Activated T-cell treated with anti-CD3 and anti-CD28 coated beads for 1 hour (primary cell): ENCODE measurements at places on chromosomes 6 and 20.

GRCh38 chr6:52262620-52263344, 18.5 kb upstream of the IL17F start:
- DNase-seq, result no peak

DNA sequence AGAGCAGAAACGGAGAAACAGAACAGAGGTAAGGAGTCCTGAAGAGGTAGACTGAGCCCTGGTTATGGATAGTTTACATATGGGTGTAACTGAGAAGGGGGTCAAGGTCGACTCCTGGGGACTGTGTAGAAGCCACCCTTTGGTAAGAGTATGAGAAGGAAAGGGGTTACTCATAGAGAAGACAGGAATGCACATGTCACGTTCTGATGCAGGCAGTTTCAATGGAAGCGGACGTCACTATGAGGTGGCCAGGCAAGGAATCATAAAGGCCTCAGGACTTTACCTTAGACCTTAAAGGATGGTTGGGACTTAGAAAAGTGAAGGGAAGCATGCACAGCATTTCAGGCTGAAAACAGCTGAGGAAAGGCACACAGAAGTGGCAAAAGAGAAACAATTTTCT, 25.1 kb downstream of the RGS17 start:
- DNase-seq, result no peak

GRCh38 chr20:24102290-24102689, 113.7 kb upstream of the GGTLC1 start:
- DNase-seq, result no peak

- no peak for DNase-seq
Measured at GRCh38 chr6:39062014-39062740, 13.6 kb downstream of the GLP1R start.

- no peak for DNase-seq
Measured at GRCh38 chr6:10194816-10195672, 219.8 kb downstream of the TFAP2A start.

DNA sequence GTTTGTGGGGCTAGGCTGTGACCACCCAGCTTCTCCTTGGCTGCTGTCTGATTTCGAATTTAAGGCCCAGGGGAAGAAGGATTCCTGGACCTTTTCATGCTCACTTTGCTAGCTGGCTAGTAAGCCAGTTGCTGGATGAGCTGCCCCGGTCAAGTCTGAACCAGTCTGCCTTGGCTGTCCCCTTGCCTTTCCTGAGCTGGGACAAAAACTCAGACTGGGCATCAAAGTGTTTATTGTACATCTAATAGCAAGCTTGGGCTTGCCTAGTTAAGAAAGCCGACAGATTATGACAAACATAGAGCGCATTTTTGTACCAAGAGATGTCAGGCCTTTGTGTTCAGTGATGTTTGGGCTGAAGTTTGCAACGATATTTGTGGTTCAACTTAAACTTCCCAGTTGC, 750 bp upstream of the PAK5 start:
- no peak for DNase-seq

DNA sequence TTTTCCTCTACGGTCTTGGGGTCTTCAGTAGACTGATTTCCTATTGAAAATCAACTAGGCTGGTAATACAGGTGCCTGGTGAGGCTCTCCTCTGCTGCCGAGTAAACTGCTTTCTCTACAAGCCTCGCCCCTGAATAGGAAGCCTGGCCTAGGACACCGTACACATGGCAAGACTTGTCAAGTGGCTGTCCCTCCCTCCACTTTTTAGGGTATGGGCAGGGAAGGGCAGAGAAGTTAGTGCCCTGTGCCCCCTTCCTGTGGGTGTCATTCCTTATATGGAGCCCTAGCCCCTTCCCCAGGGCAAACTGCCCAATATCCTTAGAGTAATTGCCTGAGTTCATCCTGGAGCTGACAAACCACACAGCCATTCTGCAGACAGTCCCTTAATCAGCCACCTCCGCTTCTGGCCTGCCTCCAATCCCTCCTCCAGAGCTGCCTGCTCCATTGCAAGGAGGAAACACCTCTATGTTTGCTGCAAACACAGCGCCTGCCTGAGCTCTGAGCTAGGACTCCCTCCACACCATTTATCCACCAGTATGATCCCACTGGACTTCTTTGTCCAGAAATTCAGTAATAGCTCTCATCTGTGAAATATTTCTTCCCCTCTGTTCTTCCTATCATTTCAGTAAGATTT, 93.1 kb downstream of the CHD6 start:
- DNase-seq, result no peak

- no peak for DNase-seq
Measured at GRCh38 chr6:119034827-119035458, 43.5 kb downstream of the FAM184A start.

- DNase-seq, result no peak
Measured at GRCh38 chr6:41599852-41600445, 38.3 kb upstream of the MDFI start.

GRCh38 chr6:105606831-105607463, 204.1 kb upstream of the PREP start:
- no peak for DNase-seq

DNA sequence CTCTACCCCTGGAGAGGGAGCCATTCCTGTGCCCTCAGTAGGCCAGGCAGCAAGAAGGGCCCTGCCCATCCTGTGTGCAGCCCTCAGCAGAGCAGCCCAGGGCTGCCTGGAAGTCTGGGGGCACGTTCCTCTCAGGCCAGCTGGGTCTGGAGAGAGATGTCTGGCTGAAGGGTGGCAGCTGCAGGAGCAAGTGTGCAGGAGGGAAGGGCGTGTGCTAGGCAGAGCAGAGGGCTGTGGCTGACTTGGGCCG, 62.7 kb downstream of the NOL4L start:
- DNase-seq, result no peak

DNA sequence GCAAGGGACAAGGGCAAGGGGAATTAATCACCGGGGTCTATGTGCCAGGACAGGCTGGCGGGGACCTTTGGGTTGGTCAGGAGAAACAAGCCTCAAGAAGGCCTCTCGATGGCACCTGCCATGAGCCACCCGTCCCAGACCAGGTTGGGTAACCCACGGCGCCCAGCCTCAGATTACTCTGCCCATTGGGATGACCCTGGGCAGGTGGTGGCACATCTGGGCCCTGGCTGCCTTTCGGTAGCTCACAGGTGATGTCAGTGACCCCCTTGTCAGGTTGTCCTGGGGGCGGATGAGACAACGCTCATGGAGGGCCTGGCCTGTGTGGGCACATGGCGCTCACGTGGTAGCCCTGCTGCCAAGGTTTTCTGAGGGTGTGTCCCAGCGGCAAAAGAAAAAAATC, 152.2 kb downstream of the SYCP2 start:
- DNase-seq, result no peak

- DNase-seq, result no peak
Measured at GRCh38 chr20:63319164-63320040, 26.4 kb downstream of the COL20A1 start.

DNA sequence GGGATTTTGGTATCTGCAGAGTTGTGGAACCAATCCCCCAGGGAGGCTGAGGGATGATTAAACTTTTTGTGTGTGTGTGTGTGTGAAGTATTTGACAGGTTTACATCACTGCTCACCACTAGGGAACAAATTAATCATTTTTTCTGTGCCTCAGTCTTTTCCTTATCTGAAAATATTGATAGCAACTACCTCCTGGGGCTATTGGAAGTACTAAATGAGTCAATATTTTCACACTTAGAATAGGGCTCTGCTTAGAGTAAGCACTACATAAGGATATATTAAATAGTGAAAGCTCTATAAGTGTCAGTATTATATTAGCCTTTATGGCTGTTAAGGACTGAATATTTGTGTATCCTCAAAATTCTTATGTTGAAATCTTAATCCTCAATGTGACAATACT, 155.2 kb upstream of the UST start:
- no peak for DNase-seq

DNA sequence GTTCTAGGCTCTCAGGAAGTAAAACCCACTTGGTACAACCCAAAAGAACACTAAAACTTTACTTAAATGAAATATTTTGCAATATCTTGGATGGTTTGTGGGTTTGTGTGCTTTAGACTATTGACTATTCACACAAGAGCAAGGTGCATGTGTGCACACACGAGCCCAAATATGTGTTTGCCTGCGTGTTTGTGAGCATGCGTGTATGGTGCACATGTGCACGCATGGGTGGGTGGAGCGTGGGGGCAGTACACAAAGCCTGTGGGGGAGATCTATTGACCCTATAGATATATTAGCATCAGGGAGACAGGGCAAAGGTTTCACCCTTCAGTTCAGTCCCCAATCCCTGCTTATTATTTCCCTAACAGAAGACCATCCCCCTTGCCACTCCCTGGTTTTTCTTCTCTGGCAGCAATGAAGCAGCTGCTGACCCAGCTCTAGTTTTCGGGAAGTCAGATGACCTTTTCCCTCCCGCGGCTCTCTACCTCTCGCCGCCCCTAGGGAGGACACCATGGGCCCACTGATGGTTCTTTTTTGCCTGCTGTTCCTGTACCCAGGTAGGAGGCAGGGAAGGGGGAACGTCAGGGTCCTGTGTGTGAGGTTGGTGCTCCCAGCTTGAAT, at the start of gene C2:
Gene C2, plus strand, starts transcription at position 476 of the 621 bp plus-strand sequence. Its CDS starts 36 bp downstream, at position 512.
- DNase-seq, result no peak

DNA sequence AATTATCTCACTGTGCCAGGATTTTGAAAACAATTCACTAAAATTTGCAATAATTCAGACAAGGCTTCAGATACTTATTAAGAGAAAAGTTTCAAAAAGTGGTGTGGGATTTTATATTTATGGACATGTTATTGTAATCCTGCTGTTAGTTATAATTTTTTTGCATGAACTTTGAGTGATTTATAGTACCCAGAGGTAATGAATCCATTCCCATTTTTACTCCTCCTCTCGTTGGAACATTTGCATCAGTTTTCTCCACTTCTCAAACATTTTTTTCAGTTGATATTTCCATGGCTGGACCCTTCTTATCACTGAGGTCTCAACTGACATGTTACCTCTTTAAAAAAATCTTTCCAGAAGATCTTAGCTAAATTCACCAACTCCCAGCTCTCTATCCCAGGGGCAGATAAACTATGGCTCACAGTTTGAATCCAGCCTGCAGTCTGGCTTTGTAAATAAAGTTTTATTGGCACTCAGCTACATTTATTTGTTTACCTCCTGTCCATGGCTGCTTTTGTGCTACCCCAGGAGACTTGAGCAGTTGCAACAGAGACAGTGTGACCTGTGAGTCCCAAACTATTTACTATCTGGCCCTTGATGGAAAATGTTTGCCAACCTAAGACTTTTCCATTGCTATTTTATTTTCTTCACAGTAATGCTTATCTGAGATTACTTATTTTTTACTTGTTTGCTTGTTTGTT, 83.4 kb downstream of the TSHZ2 start:
- DNase-seq, result no peak

- DNase-seq, result no peak
Measured at GRCh38 chr6:73503027-73503772, 17.6 kb downstream of the EEF1A1 start.

- peak; percentile 68 for DNase-seq
Measured at GRCh38 chr6:3410385-3411360, 46.2 kb downstream of the SLC22A23 start.

DNA sequence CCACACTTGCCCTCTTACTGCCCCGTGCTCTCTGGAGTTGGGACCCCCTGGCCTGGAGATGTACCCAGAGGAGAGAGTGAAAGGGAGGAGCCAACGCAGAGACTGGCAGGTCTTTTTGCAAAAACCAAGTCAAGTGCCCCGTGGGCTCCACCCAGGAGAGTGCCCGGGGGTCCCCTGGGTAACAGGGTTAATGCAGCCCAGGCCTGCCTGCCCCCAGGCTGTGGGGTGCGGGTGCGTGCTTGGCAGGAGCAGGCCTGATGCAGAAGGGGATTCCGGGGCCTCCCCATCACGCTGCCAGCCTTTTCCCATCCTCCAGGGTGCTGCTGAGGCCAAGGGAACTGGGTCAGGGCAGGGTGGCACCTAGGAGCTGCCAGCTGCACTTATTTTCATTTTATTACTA, 184.4 kb downstream of the ERMARD start:
- no peak for DNase-seq

- no peak for DNase-seq
Measured at GRCh38 chr20:38203337-38203980, 38.4 kb upstream of the TGM2 start.

DNA sequence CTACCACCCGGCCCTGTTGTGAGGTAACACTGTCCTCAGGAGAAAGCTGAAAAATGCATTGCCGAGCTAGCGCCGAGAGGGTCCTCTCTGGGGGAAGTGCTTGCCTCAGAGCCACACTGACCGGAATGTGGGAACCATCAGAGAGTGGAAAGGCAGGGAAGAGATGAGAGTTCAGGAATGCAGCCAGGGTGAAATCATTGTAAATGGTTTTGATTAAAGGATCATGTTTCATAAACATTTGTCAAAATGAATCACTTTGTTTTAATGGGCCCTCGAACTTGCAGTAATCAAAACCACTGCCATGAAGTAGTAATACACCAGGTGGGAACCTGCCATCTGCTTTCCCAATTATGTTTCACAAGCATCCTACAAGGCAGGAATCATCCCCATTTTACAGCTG, 16.9 kb upstream of the IL17F start:
- no peak for DNase-seq

DNA sequence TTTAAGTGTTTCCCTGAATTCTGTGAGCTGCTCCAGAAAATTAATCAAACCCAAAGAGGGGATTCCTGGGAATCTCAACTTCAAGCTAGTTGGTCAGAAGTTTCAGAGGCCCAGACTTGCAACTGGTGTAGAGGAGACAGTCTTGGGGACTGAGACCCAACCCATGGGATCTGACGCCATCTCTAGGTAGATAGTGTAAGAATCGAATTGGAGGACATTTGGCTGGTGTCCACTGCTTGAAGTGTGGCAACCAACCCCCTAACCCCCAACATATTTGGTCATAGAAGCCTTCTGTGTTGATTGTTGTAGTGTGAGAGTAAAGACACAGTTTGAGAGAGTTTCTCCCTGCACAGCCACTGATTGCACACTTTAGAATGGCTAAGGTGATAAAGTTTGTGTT, 103.5 kb upstream of the CARMIL1 start:
- DNase-seq, result no peak

DNA sequence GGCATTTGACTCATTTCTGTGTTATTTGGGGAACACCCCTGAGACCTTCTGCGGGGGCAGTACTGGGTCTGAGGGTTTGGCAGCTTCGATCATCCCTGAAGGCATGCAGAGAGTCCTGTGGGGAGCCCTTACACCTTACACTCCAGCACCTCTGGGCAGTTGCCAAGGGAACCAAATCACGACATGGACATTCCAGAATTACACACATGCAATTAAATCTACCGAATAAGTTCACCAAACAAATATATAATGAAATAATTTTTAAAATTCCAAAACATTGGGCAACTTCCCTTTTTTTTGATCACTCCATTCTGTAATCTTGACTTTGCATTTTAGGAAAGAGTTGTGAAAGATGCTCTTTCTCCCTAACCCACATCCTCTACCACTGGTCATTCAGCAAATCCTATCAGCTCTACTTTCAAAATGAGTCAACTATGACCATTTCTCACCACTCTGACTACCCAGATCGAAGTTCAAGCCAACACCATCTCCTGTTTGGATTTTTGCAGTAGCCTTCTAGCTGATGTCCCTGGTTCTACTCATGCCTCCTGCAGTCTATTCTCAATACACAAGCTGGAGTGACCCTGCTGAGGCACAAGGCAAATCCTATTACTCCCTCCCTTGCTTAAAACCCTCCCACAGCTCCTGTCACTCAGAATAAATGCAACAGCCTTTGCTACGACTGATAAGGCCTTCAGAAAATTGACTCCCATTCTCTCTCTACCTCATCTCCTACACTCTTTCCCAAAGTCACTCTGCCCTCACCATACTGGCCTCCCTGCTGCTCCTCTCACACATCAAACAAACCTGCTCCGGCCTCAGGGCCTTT, 533.3 kb downstream of the HACE1 start:
- DNase-seq, result no peak
